Endothelial cell (in vitro differentiated cells): ENCODE measurements at places on chromosomes 3 and 15.

DNA sequence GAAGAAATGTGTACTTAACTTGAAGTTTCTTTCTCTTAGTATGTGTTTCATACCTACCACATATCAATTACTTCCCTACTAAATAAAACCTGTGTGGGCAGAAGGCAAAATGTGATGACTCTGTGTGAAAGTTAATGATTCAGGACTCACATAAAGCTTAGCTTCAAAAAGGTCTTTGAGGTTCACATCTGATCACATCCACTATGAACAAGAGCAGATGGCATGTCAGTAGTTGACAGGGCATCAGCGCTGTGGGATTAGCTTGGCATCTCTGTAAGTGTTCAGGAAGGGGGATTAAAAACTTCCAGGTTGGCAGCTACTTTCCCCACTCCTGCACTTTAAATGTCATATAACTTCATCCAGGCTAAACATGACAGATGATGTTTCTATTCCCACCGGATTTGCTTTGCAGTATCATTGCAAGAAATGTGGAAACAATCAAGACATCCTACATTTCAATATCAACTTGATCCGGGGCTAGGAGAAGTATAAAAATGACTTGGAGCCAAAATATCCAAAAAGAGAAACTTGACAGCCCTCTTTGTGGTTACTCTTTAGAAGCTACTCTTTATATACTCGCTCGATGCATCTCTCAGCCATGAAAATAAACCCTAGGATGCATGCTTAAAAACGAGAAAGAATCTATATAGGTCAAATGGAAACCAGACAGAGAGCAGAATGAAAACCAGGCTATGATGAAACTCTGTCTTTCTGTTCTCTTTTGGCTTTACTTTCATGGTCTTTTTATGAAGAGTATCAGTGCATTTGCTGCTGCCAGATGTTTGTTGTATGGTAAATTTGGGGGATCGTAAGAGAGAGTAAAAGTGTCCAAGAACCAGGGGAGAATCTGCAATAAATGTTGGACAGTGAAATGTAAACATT lies 273.1 kb upstream of the ALCAM start:
- DNase-seq, result no peak

DNA sequence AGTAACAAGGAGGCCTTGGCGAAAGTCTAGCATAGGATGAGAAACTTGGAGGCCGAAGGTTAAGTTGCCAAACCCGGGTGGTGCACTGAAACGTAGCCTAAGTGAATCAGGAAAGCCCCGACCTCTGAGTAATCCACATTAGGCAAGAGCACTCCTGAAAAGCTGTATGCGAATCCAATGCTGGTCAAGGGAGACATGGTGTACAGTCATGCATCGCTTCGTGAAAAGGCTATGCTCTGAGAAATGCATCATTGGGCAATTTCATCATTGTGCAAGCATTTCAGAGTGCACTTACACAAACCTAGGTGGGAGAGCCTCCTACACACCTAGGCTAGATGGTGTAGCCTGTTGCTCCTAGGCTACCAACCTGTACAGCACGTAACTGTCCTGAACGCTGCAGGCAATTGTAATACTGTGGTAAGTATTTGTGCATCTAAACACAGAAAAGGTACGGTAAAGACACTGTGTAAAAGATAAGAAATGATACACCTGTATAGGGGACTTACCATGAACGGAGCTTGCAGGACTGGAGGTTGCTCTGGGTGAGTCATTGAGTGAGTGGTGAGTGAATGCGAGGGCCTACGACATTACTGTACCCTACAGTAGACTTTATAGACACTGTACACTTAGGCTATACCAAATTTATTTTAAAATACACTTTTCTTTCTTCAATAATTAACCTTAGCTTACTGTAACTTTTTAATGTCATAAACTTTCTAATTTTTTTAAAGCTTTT lies 222.5 kb downstream of the SHQ1 start:
- no peak for DNase-seq

GRCh38 chr3:13228584-13228983 lies 155.4 kb upstream of the IQSEC1 start:
- DNase-seq, result no peak

- no peak for DNase-seq
These were observed 4.5 kb downstream of the SERPINI2 start for GRCh38 chr3:167469381-167469780.

DNA sequence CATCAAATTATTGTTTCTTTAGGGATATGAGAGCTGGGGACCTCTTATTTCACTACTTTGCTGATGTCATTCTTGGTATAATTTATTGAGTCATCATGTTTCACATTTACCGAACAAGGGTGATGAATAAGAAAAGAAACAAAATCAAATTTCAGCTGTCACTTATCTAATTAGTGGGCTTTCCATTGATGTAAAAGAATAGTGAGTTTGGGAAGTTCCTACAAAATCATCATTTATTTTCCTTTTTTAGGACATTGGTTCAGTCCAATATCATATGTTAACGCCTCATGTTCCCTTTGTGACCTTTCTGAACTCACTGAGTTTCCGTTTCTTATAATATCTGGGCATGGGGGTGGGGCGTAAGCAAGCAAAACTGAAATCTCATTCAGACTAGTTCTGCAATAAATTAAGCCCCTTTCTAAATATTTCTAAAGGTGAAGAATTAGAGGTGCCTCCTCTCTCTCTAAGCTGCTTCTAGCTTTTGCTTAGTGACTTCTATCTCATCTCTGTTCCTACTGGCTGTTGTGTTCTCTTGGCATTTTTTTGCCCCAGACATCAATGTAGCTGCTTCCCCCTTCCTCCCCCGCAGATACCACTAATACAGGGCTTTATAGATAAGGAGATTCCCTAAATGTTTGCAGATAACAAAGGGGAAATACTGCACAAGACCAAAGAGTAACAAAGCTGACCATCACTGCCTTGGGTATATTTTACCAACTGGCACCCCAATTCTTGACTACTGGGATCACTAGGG lies 238.0 kb upstream of the CTNNB1 start:
- DNase-seq, result no peak

- DNase-seq, result no peak
These were observed 94.3 kb upstream of the GADL1 start for GRCh38 chr3:30988769-30989168.

- DNase-seq, result no peak
These were observed 234.3 kb upstream of the CCDC54 start for GRCh38 chr3:107142786-107143575.

DNA sequence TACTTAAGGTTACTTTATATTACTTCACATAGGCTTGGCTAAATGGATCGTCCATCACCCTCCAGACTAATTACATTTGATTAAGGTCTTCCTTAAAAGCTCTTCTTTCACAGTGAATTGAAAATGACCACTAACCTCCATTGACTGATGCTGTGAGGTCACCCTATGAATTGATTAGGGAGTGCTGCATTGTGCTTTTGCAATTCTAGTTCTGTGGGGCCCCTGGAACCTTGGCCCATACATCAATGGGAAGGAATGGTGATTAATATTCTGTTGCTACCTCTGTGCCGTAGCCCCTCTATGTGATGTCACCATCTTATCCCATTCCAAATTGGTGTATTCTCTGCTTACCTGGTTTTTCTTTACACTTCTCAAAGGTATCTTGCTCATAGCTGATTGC lies 682.2 kb downstream of the SQOR start:
- no peak for DNase-seq

- DNase-seq, result no peak
These were observed 167.9 kb upstream of the CTNNB1 start for GRCh38 chr3:41031401-41031800.

GRCh38 chr3:49005998-49006397 lies 1.2 kb upstream of the WDR6 start:
- no peak for DNase-seq

DNA sequence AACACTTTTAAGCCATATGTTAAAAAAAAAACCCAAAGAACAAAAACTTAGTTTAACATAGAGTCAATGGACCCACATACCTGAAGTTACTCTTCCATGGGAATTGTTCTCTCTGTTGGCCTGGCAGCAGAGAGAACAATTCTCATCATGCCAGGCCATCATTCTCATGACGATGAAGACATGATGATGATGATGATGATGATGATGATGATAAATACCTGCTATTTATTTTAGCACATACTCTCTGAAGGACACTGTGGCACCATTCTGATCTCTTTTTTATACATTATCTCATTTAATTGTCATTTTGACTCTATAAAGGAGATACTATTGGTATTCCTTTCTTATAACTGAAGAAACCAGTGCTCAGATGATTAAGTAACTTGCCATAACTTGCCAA lies 366.9 kb downstream of the MFSD1 start:
- no peak for DNase-seq

DNA sequence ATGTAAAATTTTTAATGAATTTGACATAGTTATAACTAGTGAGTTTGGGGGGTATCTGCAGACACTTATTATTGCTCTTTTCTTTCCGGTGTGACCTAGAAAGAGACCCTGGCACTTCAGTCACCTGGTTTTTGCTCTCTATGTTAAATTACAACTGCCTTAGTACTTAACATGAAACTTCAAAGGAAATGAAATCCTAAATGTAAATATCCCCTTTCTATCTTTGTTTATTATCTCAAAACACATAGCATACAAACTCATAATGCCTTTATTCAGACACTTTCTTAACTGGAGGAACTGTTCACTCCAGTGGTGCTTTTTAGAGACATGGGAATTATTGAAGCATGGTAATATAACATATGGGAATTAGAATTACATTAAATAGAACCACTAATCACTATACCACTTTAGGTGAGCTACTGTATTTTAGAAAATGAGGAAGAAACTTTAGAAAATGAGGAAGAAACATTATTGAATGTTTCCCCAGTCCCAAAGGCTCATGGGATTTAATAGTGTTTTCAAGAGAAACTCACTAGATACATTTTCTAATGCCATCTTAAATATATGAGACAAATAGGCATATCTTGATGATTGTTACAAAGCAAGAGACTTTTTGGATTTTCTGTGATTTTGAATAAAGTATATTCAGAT lies 119.5 kb upstream of the MLF1 start:
- DNase-seq, result no peak

GRCh38 chr3:168364967-168365366 lies 269.2 kb upstream of the GOLIM4 start:
- no peak for DNase-seq

DNA sequence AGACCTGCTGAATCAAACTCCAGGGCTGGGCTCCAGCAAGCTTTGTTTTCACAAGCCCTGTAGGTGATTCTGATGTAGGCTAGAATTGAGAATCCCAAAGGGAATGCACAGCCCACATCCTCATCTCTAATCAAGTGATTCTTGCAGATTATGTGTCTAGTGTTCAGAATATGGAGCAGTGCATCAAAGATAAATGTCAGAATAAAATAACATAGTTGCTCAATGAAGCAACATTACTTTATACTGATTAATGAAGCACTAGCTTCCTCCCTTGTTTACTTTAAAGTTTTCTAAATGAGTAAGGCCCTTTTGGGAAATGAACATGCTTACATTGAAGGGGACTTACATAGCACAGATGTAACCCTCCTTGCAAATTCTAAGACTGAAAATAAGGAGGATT lies 39.2 kb downstream of the NUP210 start:
- no peak for DNase-seq

- DNase-seq, result no peak
These were observed 74.5 kb downstream of the MB21D2 start for GRCh38 chr3:192843119-192843518.

GRCh38 chr3:140816372-140817195 lies 125.1 kb upstream of the SLC25A36 start:
- no peak for DNase-seq

GRCh38 chr15:77023576-77024272 lies 28.8 kb downstream of the PSTPIP1 start:
- DNase-seq, result no peak

DNA sequence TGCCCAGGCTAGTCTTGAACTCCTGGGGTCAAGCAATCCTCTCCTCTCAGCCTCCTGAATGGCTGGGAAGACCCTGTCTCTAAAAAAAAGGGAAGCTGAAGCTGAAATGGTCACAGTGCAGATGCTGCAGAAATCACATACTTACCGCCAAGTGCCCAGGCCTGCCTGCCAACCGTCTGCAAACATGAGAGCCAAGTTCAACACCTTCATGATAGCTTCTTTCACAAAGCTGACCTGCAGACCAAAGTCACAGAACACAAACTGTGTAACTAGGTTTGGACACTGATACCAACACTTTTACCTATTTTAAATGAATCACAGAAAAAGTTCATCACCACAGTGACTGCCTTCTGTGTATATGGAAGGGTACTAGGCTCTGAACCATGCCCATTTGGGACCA lies 22.8 kb upstream of the CYFIP1 start:
- DNase-seq, result no peak

DNA sequence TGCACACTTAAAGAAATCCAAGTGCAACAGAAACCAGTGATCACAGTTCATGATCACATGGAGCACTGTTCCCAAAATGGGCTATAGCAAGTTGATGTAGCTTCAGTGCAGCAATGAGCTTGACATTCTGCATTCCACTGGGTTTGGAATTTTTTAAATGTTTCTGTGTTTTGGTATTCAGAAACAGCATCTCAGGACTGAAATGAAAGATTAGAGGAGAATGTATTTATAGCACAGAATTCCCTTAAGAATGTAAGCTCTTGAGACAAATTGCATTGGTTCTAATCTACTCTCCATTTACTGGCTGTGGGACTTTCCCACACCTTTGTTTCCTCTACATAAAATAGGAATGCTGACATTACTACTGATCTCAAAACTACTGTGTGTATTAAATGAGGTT lies 162.7 kb downstream of the FGF12 start:
- DNase-seq, result no peak
